ENCODE measurements at places on chromosomes 7 and 10.
A peak's percentile ranks its signal among the peaks of the same experiment; 100 is the strongest.

GRCh38 chr10:46556515-46557318, at the start of gene GPRIN2:
Gene GPRIN2 (minus strand): TSS chr10:46556658. CDS start chr10:46550736, 5,922 bp downstream.
- DNase-seq = no peak

DNA sequence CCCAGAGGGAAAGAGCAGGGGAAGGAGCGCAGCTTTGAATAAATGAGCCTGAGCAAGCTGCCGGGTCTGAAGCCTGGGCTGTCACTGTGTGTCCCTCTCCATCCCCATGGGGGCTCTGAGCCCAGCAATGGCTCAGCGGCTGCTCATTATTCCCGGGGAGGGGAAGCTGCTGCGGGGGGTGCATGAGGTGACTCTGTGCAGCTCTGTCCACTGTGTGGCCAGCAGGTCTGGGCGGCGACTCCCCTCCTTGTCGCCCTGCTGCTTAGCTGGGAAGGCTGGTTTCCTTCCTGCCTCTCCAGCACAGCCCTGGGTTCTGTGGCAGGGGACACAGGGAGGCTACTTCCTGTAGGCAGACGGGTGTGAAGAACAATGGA, 234.2 kb downstream of the PRPF18 start:
- DNase-seq = no peak

DNA sequence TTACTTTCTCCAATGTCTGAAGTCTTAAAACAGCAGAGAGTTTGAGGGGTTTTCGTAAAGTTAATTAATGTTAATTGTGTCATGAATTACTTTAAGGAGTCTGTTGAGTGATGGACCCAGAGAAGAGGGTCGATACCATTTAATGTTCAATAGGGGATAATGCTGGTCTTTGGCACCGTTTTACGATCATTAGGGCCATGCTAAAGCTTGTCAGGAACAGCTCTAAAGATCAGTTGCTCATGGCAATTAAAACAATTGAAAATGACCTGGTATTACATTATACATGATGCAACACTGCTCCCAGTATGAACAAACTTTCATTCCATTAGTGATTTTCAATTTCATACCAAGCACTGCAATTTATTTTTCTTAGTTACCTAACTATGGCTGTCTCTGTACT, 296.9 kb downstream of the ETV1 start:
- no peak for DNase-seq

DNA sequence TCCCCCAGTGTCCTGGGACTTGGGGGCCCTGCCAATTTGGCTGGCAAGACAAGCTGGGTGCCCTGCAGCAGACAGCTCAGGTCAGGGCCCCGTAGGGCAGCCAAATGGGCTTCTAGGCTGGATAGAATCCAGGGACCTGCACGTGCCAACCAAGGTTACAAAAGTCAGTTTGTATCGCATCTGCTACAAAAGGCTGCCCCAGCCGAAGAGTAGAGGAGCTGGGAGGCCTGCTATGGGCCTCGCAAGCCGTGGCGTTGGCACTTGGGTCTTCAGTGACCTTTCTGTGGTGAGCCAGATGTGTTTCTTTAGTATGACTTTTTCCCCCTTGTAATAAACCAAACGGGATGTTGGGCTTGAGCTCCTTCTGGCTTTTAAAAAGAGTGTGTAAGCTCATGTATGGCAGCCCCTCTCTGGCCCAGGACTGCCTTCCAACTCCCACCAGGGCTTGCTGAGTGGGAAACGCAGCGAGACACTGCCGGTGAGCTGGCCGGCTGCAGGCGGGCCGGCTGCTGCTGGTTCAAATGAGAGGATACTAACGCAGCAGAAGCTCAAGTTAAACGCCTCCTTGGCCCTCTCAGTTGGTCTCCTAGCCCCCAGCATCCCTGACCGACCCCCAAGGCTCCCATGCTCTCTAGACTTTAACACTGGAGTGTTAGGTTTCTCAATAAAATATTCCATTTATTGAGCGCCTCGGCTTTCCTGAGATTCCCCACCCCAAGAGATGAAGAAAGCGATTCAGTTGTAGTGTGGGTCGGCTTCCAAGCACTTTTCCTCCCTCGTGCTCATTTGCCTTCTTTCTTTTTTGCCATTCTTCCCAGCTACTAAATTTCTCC, 3.1 kb upstream of the HOXA10 start:
- no peak for DNase-seq

DNA sequence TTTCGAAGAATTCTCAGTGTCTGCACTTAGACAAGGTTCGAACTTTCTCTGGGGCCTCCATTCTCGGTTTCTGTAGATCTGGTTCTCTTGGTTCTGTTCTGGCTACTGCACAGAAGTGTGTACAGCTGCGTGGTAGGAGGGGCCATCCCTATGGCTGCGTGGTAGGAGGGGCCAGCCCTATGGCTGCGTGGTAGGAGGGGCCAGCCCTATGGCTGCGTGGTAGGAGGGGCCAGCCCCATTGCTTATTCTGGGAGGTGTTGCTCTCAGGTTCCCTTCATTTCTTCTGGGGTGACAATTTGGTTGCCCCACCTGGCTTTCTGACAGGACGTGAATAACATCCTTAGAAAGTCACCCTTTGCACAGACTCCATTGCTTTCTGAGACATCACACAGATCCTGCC, 65.2 kb upstream of the CHST15 start:
- DNase-seq = no peak

GRCh38 chr10:26628395-26628794, 69.1 kb upstream of the PDSS1 start:
- no peak for DNase-seq

DNA sequence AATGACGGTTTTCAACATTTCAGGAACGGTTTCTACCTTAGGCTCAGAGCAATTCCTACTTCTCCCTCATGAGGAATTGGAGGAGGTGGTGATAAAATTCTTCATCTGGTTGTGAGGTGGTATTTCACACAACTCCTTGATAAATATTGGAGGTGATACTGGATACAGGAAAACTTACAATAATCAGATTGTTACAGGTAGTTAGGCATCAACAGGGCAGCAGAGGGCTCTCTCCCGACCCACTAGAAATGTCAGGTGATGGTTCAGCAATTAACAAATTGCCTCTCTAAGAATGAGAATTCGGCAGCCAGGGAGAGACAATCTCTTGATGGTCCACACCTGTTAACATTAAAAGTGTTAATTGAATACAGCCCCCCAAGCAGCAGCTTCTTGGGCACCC, 22.6 kb downstream of the ZNF786 start:
- no peak for DNase-seq

- DNase-seq = peak; percentile 64
These were observed 95.6 kb downstream of the USP6NL start for GRCh38 chr10:11515596-11516430.

- no peak for DNase-seq
These were observed 226.9 kb upstream of the SEMA3D start for GRCh38 chr7:85413718-85414117.

DNA sequence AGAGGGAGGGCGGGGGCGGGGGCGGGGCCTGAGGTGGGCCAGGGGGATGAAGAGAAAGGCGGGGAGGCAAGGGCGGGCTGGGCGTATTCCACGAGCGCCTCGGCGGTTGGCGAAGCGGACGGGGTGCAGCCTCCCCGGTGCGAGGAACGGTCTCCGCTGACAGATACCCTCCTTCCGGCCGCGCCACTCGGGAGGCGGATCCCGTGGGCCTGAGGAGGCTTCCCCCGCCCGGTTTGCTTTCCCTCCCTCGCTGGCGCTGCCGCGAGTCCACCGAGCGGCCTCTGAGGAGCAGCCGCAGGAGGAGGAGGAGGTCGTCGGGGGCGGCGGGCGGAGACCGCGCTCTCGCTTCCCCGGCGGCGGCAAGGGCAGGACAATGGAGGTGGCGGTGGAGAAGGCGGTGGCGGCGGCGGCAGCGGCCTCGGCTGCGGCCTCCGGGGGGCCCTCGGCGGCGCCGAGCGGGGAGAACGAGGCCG, at the start of gene TRIM24:
Gene TRIM24, plus strand, starts transcription at position 84 of the 473 bp plus-strand sequence. Its CDS starts 290 bp downstream, at position 374.
- DNase-seq = peak; percentile 96

DNA sequence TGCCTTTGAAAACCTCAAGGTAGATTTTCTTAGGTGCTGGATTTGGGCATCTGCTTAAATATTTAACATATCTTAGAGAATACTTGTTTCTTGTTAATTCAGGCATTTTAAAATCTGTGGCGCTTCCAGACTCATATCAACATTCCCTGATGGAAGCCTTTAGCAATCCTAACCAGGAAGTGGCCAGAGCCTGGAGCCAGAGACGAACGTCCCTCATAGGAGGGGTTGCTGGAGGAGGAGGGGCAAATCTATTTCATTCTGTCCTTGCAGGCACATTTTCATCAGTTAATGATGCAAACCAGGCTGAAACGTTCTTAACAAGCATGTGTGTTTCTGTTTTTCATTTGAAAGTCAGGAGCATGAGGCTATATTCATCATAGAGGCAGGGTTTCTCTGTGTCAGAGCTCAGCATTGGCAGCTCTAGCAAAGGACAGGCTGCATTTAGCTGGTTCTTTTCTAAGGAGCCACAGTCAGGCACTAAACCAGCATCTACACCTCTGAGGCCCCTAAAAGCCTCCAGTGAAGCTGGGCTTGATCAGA, 17.8 kb upstream of the IFIT2 start:
- DNase-seq = no peak

DNA sequence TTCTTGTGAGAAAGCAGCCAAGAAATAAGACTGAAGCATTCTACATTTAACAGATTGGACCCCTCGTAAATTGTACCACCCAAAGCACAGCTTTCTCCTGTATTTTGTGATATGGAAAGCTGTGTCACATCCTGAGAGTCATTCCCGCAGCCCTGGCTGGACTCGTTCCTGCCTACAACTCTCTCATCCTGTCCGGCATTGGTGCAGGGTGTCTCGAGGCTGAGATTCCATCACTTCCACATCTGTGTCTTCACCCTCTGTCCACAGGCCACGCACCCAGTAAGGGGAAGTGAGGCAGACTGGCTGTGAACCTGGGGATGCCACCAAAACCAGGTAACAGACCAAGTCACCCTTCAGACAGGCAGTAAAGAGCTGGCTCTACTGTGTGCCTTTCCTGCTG, 146.2 kb upstream of the KLF6 start:
- DNase-seq = no peak

GRCh38 chr10:113600569-113600968, 47.7 kb downstream of the HABP2 start:
- no peak for DNase-seq

DNA sequence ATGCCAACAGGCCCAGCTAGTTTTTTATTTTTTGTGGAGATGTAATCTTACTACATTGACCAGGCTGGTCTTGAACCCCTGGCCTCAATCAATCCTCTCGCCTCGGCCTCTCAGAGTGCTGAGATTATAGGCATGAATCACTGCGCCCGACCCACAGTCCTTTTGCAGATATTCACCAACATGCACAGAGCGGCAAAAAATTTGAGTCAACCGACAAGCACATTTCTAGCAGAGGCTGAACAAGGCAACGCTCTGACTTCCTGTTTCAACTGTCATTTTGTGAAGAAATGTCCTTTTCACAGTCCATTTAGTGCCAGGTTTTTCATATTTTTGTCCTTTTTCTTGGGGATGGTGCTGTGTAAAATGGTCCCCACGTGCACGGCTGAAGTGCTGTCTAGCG, 71.1 kb upstream of the KAT6B start:
- DNase-seq = no peak

DNA sequence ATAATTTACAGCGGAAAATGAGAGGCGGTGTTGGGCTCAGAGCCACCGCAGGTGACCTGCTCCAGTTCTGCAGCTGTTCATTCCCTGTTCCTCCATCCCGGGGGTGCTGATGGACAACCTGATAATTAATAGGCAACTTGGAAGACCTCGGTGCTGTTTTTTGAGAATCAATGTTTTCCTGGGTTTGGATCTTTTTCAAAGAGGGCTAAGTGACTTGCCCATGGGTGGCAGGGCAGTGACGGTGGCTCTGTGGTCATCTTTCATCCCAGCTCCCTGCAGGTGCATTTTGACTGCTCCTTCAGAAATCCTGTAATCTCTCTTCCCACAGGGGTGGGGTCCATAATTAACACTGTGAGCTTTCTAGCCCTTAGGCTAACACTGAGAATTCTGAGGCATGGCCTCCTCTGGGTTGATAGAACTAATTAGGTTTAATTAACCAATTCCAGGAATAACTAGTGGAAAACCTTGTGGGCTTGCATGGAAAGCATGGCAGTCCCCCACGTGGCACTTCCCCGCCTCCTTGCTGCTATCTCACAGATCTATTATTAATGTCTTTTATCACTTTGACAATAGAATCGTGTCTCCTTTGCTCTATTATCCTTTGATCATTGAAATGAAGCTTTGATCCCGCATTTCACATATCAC, 217.9 kb downstream of the GLRX3 start:
- no peak for DNase-seq
